T-cell (primary cell): ENCODE measurements at places on chromosomes 12 and 14.

DNA sequence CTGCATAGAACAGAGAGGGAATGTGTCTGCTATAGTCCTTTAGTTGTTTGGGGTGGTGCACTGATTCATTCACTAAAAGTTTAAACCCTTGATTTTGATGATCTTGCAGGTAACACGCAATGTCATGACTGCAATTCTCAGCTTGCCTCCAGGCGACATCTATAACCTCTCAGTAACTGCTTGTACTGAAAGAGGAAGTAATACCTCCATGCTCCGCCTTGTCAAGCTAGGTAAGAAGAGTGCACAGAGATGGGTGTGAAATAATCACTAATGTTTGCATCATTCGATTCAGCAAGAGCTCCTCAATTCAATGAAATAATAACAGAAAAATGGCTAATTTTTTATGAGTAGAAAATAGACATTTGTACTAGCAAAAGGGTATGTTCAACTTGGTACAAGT lies 203.7 kb downstream of the PTPRO start:
- no peak for DNase-seq

DNA sequence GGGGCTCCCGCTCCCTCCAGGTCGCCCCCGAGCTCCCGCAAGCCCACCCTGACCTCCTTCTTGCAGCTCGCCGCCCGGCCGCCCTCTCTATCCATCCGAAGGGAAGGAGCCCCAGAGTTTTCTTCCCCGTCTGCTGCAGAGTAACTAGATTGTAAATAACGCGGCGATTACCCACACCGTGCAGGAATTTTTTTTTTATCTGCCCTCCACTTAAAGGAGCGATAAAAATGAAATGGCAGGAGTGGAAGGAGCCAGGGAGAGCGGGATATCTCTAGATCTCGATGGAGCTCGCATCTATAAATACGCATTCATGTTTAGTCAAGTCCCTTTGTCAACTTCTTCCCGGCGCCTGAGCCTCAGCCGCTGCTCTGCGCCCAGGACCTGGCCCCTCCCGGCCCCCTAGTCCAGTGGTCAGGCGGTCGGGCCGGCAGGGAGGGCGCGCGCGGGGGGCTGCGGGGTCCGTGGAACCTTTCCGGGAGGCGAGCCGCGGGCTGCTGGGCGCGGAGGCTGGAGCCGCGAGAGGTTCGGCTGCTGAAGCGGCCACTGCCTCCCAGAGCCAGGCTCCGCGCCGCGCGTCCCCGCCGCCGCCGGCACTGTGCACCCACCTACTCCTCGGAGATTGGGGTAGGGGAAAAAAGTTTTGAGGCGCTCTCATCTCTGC lies 386.0 kb downstream of the BCAT1 start:
- DNase-seq, result no peak

GRCh38 chr12:21776175-21776574 lies 1.7 kb upstream of the KCNJ8 start:
- no peak for DNase-seq

GRCh38 chr12:129379076-129379804 lies 524.6 kb downstream of the TMEM132D start:
- no peak for DNase-seq

GRCh38 chr12:98109266-98109665 lies 406.1 kb upstream of the TMPO start:
- DNase-seq, result no peak

- no peak for DNase-seq
Measured at GRCh38 chr12:572532-572899, 90.7 kb downstream of the NINJ2 start.

DNA sequence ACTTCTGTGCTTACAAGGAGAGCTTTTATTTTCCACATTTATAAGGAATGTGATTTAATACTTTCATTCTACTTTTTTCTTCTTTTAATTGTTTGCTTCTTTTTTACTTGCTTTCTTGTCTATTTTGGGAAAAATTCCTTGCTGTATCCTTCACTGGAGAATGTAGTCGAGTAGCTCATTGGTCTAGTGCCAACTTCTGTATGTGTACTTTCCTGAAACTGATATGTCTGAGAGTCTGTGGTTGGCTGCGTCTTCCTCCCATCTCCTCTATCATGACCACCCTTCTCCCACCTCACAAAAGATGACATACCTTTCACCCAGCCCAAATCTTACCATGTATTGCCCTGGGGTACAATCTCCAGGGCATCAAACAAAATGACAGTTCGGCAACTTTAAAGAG lies 51.8 kb downstream of the MSRB3 start:
- no peak for DNase-seq

DNA sequence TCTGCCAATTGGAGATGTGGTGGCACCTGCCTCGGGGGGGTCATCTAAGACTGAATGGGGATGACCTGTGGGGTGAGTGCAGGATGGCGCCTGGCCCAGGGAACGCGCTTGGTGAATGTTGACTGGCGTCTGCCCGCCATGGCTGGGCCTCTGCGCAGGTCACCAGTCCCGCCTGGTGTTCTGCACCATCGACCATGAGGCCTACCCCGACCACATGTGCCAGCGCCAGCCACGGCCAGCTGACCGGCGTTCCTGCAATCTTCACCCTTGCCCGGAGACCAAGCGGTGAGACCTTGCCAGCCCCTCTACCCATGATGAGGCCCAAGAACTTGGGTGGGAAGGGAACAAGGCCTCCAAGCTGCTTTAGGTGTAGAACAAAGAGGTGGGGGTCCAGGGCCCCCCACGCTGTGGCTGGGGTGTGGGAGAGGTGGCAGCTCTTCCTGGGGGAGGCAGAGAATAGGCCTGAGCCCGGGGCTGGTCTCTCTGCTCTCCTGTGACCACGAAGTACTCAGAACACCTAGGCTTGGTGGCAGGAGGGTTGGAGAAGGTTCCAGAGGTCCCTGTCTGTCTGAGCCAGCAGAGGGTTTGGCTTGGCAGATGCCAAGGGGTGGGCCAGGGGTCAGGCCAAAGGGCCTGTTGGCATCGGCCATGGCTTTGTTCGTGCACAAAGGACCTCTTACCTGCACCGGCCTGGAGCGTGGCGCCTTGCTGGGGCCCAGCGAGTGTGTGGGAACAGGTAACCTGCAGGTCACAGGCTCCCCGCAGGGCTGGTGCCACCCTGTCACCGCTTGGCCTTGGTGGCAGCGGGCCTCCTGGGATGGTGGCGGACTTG lies 15.4 kb downstream of the PAPLN start:
- DNase-seq, result no peak

DNA sequence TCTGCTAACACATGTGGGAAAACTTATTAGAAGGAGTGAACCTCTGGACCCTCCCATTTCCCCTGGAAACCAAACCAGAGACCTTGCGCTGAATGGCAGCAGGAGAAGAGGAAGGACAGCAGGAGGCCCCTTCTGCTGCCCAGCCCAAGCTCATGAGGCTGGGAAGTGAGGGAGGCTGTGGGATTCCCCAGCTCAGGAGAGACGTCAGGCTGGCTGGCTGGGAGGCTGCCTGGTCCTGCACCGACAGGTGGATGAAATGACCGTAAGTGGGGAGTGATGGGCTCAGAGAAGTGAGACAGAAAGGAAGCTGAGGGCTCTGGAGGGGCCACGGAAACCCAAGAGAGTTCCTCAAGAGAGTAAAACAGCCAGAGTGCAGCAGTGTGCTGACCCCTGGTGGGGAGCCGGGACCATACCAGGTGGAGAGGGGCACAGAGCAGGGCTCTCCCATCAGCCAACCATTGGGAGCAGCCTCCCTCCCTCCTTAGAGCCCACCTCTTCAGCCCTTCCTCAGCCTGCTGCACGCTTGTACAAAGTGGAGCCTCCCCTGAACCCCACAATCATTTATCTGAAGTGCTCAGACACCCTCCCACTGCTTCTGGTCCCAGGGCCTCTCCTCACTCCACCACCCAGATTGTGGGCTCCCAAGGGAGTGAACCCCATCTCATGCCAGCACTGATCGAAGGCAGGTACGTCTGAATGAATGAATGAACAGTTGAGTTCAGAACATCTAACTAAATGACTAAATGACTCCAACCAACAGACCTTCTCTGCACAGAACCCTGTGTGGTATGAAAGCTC lies 14.0 kb downstream of the TAMALIN start:
- peak; percentile 53 for DNase-seq

- no peak for DNase-seq
Measured at GRCh38 chr12:60180298-60180697, 584.5 kb downstream of the SLC16A7 start.

DNA sequence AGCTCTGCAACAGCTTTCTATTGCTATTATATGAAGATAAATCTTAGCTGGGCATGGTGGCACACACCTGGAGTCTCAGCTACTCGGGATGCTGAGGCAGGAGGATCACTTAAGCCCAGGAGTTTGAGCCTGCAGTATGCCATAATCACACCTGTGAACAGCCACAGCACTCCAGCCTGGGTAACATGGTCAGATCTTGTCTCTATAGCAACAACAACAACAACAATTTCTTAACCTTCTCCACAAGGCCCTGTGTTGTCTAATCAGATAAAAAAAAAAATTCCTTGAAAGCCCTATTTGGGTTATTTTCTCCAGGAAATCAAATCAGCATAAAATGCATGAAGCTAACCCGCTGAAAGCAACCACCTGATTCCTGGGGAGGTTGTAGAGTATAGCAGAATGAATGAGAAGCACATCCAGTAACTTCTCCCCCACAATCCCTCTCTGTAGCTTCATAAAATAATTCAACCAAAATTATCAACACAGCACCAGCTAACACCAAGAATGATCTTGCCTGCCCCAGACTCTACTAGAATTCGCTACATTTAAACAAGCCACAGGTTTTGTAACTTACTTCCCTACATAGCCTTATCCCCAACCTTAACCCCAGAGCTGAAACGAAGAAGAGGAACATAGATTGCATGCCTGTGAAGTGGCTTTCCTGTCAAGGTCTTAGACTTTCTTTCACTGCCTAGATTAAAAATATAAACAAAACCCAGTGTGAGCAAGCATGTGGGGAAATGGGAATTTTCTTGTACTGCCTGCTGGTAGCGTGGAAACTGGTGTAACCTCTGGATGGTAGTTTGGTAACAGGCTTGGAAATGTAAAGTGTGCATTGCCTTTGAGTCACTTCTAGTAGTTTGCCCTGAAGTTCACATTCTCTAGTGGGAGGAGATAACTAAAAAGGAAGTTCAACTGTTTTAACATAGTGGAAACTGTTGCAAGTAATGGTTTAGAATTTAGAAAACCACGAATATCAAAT lies 6.0 kb upstream of the STK38L start:
- DNase-seq, result no peak
